ENCODE measurements at places on chromosomes 6 and 20.

- DNase-seq: no peak
Measured at GRCh38 chr6:10144772-10145171, 270.1 kb downstream of the TFAP2A start.

DNA sequence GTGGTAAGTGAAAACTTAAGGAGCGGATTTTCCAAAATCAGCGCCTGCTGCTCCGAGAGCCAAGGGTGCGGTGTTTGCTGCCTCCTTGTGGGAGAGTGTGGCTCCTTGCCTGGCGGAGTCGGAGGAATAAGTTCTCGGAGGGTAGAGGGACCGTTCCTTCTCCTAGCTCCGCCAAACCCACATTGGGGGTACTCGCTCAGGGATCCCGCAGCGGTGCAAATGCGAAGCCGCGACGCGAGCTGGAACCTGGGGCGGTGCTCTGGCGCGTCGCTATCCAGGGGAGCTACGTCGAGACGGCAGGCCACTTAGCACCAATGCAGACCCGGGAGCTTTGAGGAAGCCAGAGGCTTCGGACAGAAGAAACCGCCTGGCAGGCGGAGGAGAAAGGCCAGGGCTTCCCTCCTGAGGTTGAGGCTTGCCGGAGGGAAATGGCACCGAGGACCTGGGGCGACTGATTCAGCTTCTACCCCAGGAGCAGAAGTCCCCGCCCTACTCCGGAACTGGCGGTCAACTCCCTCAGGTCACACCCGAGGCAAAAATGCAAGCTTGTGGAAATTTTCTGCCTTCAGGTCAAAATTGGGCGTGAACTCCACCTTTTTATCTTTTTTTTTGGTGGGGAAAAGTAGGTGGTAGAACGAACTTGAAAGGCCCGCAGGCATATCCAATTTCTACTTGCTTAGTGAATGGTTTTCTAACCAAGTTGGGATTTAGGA lies 5.7 kb upstream of the DDX43 start:
- peak; percentile 72 for DNase-seq

GRCh38 chr6:129593233-129593564 lies 116.8 kb downstream of the ARHGAP18 start:
- no peak for DNase-seq

- DNase-seq: no peak
Measured at GRCh38 chr6:85240787-85241385, 209.0 kb upstream of the NT5E start.
